Osteocyte (in vitro differentiated cells): ENCODE measurements at places on chromosomes 1 and 21. TPM values are rescaled to one million over a fixed set of nuclear protein-coding genes. Genes with fewer than 3 reads are reported as not detected.

OR2L3 gene
- total RNA-seq = not detected in 2 replicates

IFI44 gene
- total RNA-seq = 14.2 and 19.7 TPM in 2 replicates

TNNT2 gene
- 1.4 and 3.0 TPM in 2 replicates for total RNA-seq

DNA sequence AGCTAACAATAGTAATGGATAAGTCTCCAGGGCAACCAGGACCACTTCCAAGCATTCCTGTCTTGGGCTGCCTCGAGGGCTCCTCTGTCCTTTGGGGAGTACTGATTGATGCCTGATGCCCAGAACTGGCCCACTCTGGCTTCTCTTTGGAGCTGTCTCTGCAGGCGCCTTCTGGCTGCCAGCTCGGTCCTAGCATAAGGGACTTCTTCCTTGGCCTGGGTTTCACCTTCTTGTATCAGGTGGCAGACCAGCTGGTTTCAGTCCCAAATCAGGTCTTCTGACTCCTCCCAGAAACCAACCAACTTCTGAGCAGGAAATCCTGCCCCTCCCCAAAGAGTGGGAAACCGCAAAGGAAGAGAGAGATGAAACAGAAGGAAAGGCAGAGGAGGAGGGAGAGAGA is 10.6 kb downstream of the G0S2 start:
- DNase-seq = no peak

DNA sequence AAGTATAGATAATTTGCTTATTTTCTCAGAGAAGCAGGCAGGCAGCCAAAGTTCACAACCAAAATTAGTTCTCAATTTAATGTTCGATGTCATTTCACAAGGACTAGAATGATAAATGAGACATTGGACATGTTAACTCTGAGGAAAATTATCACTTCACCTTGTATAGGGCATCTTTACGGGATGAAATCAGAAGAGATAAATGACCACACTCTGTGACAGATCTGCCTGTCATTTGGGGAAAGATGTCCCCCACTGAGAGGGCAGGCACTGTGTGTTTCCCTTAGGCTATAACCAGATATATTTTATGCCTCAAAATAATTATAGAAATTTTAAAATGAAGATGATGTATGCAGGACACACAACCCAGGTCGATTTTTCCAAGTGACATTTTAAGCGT is 642.9 kb downstream of the BRINP3 start:
- DNase-seq = no peak

- DNase-seq = no peak
Measured at GRCh38 chr1:230690101-230690500, 23.8 kb downstream of the AGT start.

GRCh38 chr1:55046871-55047270 is 7.5 kb downstream of the PCSK9 start:
- DNase-seq = no peak

BARHL2 gene
- not detected in 2 replicates for total RNA-seq

ANKRD34A gene
- total RNA-seq = 1.1 and 1.2 TPM in 2 replicates

- DNase-seq = no peak
Measured at GRCh38 chr1:21621761-21622436, 47.3 kb downstream of the RAP1GAP start.

RAP1GAP gene
- 3.5 and 3.8 TPM in 2 replicates for total RNA-seq

GRCh38 chr1:14939527-14940284 is 213.8 kb upstream of the TMEM51 start:
- DNase-seq = no peak

DNA sequence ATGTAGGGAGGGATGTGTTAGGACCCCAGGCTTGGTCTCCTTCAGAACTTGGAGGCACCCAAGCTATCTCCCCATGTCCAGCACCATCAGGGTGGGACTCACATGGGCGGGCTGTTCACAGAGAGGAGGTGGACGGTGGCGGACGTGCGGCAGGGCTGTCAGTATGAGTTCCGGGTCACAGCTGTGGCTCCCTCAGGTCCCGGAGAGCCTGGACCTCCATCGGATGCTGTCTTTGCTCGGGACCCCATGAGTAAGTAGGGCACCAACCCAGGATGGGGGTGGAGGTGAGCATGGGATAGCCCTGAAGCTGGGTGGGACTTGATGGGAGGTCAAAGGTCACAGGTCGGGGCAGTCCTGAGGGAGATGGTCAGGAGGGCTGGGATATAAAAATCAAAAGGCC is 27.8 kb downstream of the IGFN1 start:
- DNase-seq = peak; percentile 73

GRCh38 chr1:84027368-84027767 is 28.4 kb upstream of the TTLL7 start:
- no peak for DNase-seq

DNA sequence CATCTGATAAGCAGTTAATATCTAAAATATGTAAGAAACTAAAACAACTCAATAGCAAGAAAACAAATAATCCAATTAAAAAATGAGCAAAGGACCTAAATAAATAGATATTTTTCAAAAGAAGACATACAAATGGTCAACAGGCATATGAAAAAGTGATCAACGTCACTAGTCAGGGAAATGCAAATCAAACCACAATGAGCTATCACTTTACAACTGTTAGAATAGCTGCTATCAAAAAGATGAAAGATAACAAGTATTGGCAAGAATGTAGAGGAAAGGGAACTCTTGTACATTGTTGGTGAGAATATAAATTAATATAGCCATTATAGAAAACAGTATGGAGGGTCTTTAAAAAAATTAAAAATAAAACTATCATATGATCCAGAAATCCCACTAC is 40.7 kb upstream of the NEK7 start:
- DNase-seq = no peak

DNA sequence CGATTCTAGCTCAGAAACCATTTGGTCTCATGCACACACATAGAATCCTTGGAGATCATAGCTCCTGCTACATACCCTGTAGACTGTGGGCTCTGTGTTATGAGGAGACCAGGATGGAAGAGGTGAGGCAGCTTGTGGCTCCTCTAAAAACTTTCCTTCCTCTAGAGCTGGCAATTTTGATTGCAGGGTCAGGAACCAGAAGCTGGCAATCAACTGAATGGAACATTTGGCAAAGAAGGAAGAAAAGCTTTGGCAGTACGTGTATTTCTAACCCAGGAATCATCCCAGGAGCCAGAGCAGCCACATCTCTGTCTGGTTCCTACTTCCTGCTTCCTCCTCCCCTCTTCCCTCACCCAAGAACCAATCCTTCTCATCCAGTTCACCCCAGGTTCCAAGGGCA is 15.7 kb downstream of the PIK3C2B start:
- no peak for DNase-seq

GRCh38 chr1:92327794-92328193 is 28.9 kb downstream of the RPAP2 start:
- DNase-seq = no peak

DNA sequence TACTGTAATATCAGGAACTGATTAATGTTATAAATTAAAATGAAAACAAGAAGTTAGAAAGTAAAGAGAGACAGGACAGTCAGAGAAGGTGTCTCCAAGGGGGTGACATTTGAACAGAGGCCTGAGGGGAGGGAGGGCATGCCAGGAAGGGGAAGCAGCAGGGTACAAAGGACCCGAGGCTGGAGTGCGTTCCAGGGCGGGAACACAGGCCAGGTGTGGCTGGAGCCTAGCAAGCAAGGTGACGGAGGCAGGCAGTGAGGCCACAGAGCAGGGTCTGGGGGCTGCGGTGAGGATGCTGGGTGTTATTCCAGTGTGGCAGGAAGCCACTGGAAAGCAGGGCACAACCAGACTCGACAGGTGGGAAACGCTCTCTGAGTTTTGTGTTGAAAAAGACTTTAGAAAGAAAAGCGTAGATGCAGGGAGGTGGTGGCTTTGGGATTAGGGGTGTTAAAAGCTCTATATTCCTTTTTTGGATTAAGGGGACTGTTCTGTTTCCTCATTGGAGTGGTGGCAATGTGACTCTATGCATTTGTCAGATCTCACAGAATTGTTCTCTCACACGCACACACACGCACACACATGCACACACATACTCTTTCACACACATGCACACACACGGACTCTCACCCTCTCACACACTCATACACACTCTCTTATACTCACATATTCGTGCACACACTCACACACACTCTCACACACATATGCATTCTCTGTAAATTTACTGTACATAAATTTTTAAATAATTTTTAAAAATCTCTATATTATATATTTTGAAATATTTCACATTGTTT is 124.5 kb downstream of the GLIS1 start:
- DNase-seq = peak; percentile 80

- no peak for DNase-seq
Measured at GRCh38 chr1:43586136-43586731, 55.6 kb downstream of the PTPRF start.

DNA sequence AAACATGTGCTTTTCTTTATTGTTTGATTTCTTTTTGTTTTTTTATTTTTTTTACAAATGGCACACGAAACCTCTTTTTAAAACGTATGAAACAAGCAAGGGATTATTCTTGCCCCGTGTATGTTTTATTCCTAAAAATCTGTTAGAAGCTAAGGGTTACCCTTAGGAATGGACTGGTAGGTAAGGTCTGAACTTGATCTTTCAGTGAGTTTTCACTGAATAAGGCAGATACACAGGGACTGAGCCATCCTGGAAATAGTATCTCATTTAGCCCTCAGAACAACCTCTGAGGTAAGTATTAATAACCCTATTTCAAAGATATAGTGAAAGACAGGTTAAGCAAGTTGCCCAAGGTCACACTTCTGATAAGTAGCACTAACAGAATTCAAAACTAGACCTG is 6.0 kb downstream of the CD53 start:
- no peak for DNase-seq

MR1 gene
- total RNA-seq = 3.7 and 4.3 TPM in 2 replicates

CAMK2N1 gene
- total RNA-seq = 26.8 and 30.0 TPM in 2 replicates

DNA sequence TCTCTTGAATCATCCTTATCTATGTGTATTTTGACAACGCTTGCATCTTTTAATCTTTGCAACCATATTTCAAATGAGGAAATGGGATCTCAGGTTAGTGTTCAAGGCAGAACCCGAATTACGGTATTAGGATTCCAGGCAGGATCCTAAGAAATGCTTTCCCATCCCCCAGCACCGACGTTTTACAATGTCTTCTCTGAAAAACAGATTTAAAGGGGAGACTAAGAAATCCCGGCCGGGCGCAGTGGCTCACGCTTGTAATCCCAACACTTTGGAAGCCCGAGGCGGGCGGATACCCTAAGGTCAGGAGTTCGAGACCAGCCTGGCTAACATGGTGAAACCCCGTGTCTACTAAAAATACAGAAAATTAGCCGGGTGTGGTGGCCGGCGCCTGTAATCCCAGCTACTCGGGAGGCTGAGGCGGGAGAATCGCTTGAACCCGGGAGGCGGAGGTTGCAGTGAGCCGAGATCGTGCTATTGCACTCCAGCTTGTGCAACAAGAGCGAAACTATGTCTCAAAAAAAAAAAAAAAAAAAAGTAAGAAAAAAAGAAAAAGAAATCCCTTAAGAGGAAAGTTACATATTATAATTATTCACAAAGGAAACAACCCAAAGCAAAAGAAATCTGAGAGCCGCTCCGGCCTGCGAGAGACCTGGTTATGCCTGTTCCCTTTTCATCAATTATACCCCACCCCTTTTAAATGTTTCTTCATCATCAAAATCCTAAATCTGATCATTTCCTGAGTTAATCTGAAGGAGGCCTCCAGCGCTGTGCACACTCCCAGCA is 801 bp upstream of the GORAB start:
- no peak for DNase-seq

GRCh38 chr1:181479137-181479745 is 4.1 kb upstream of the CACNA1E start:
- DNase-seq = no peak

FAM151A gene
- total RNA-seq = not detected in 2 replicates

GRCh38 chr1:29310616-29311180 is 74.4 kb downstream of the PTPRU start:
- no peak for DNase-seq

- DNase-seq = no peak
Measured at GRCh38 chr1:209775678-209776077, 8.7 kb downstream of the C1orf74 start.
